Hippocampal formation (tissue), 2 donors: ENCODE measurements at places on chromosomes 1 and 21.

DNA sequence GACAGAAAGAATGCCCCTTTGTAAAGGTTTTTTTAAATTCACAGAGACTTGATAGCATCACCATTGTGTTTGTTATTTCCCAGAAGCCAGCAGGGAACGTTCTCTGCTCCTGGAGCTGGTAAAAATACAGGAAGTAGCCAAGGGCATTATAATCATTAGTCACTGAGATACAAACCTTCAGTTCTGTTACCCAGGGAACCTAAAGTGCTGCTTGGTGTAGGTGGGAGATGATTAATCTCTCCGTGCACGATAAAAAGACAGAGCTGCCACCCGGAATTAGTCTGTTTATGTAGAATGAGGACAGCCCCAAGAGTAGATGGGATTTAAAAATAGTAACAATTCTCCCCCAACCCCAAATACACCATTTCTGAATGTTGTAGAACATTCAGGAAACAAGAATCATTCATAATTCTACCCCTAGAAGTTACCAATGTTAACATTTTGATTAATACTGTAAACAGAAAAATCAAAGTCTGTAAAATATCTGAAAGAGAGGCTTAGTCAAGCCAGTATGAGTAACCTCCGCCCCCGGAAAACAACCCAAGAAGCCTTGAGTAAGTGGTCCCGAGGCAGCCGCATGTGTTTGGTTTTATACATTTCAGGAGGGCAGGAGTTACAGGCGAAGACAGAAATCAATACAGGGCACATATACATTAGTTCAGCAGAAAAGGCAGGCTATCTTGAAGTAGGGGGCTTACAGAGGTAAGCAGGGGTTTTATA, 45.3 kb upstream of the CTBS start:
- DNase-seq: peak; percentile 66

- no peak for DNase-seq
Observed at GRCh38 chr21:38921511-38922251, 116.0 kb downstream of the ETS2 start.

- no peak for DNase-seq
Observed at GRCh38 chr1:63599799-63600198, 6.6 kb downstream of the PGM1 start.

GRCh38 chr1:74629283-74629682, 44.3 kb downstream of the ERICH3 start:
- no peak for DNase-seq

DNA sequence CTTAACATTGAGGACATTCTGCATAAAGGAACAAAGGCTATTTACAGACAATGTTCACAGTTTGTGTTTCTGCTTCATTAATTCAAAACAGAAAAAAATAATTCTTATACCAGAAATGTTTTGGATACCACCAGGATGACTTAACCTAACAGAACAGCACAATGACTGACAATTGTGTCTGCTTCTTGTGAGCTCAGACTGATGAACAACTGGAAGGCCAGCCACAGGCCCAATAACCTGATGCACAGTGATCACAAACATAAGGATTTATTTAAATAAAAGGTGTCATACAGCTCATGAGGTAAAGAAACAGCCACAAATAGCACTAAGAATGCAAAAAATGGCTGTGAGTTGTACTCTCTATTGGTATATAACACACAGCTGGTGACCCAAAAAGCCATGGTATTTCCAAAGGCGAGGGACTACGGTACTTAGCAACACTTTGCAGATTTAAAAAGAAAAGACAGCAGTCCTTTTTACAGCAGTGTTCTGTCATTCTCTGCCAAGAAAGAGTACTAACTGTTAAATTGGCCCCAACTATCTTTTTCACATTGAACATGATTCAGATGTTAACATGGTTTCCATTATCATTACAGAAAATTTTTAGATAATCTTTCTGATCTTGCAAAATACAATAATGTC, 32.1 kb upstream of the DDAH1 start:
- DNase-seq: no peak

DNA sequence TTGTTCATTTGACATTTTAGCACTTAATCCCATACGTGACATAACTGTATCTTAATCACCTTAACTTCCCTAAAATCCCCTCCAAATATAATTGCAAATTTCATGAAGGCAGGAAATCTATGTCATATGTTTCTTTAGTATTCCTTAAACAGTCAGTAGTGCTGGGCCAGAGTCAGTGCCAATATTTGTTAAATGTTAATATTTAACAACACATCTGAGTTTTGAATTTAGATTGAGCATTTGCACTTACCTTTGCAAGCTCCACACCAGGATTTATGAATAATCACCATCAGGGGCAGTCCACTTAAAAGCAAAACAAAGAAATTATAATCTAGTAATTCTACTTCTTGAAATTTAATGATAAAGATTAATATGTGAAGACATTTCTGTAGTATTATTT, 5.3 kb downstream of the KTI12 start:
- no peak for DNase-seq

DNA sequence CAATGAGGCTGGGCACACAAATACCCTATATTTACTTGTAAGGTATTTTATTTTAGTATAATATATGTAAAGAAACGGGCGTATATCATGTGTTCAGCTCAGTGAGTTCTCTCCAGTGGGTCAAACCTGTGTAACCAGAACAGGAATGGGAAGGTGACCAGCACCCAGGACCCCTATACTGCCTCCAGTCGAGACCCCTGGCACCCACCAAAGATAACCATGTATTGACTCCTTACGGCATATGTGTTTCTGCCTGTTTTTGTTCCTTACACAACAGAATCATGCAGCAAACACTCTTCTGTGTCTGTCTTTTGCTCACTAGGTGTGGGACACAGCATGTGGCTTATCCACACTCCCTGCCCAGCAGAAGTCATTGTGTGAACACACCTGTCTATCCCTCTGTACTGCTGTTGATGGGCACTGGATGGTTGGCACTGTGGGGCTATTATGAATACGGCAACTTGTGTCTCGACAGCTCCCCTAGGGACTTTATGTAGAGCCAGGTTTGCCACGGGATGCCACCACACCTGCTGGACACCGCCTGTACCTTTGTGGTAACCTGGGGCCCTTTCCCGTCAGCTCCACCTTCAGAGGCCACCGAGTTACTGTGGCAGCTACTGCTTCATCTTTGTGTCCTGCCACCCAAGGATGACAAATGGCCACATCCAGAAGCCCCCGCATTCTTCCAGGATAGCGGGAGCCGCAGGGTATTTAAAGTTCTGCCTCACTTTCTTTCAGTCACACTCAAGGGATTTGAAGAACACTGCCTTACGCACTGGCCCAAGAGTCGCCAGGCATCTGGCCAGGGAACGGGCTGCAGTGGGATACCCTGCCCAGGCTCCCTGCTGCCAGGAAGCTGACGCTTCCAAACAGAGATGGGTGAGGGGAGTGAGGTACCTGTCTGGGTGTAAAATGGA, 23.5 kb upstream of the C2CD2 start:
- DNase-seq: no peak

GRCh38 chr1:182666706-182667105, 17.7 kb downstream of the RGS8 start:
- DNase-seq: no peak

DNA sequence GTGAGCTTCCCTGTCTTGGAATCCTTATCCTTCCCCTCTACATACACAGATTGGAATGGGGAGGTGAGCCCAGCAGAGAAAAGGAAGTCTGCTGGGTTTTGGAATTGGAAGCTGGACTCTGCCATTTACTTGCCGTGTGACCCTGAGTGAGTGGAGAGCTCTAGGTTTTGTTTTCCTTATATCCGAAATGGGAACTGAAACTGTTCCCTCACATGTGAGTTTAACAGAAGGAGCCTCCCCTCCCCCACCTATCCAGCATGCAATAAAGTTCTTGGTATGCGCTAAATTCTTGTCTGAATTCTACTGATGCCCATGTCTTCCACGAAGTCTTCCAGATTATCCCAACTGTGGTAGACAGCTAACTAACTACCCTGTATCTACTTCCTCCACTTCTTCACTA, 58.7 kb downstream of the NENF start:
- DNase-seq: no peak

- DNase-seq: no peak
Observed at GRCh38 chr1:207822124-207822601, 70.3 kb downstream of the CD46 start.

DNA sequence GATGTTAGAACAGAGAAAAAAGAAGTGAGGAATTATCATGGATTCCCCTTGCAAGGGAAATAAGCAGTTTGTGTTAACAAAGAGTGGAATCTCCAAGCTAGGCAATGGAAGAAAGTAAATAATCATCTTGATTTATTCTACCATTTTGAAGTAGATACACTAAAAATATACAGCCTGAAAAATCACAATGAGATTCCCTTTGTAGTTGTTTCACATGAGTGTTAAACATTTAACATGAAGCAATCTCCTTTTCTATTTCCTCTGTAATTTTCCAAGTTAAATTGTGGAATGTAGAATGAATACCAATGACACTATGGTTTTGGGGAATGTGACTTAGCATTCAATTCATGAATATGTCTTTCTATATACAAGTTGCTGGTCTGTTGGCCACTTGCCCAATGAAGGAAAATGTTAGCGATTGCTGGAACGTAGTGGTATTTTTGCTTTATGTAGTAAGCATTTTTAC, 5.7 kb downstream of the TGFB2 start:
- DNase-seq: no peak

GRCh38 chr1:84722794-84723193, 32.5 kb upstream of the SSX2IP start:
- DNase-seq: no peak

- no peak for DNase-seq
Observed at GRCh38 chr1:2384941-2385481, 6.3 kb downstream of the MORN1 start.

DNA sequence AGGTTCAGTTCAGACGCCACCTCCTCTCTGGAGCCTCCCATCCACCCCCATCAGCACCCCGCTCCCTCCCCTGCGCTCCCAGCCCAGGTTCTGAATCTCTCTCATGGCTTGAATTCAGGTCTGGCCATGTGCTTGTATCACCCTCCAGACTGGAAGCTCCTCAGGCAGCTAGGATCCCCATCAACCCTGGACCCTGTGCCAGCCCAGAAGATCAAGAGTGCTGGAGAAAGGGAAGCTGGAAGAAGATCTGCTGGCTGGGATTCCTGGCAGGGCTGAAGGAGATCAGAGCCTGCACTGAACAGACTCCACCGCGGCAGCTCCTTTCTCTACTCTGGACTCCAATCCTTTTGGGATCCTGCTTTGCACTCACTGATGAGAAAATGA, 11.7 kb upstream of the TINAGL1 start:
- DNase-seq: no peak

GRCh38 chr1:22332795-22333499, 118.7 kb upstream of the ZBTB40 start:
- no peak for DNase-seq

GRCh38 chr1:69650779-69651178, 83.1 kb downstream of the LRRC7 start:
- no peak for DNase-seq

GRCh38 chr1:150535511-150536287, 13.5 kb upstream of the ADAMTSL4 start:
- no peak for DNase-seq

- DNase-seq: no peak
Observed at GRCh38 chr1:12186679-12186985, 19.8 kb downstream of the TNFRSF1B start.

DNA sequence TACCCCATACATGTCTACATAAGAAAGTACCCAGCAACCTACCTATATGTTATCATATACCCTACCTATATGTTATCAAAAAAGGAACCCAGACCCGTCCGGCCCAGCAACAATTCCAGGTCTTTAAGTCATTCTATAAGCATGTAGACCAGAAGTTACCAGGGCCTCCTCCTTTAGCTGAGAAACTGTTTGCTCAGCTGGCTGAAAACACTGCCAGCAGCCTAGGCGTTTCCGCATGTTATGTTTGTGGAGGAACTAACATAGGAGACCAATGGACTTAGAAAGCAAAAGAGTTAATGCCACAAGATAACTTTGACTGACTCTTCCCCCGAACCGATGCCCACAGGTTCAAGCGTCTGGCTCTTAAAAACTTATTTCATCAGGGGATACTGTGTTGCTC, 7.1 kb upstream of the ZNF678 start:
- no peak for DNase-seq

DNA sequence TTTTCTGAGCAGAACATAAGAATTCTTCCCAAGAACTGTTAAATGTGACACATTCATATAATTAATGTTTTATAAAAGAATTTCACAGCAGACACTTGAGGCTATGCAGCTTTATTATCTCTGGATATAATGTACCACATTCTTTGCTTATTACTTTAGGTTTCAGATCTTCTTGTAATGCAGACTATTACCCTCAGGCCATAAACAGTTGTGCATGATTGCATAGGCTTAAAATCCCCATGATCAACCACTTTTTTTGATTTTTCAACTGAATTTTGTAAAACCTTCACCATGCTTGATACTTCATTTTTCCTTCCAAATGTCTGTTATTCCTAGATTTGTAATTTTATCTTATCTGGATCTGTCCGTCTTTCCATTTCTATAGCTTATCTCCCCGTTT, 1355.7 kb downstream of the BRINP3 start:
- no peak for DNase-seq

DNA sequence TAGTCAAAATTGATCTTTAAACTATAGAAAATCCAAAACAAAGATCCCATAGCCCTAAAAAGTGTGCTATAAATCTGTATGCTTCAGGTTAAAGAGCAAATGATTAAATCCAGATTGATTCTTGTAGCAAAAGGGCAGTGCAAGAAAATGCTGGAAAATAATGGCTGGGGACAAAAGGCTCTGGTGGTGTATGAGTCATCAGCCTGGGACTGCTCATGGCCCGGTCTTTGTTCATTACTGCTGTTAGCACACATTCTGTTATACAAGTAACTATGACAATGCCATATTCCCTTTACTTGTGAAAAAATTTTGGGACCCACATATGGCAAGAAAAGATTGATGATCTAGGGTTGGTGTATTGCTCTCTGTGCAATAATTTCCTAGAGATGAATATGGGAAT, 89.1 kb downstream of the RWDD3 start:
- DNase-seq: no peak

GRCh38 chr1:56854521-56855099, at the start of gene C8A:
Gene C8A (plus strand): TSS chr1:56854797. CDS start chr1:56854902, 105 bp downstream.
- no peak for DNase-seq

DNA sequence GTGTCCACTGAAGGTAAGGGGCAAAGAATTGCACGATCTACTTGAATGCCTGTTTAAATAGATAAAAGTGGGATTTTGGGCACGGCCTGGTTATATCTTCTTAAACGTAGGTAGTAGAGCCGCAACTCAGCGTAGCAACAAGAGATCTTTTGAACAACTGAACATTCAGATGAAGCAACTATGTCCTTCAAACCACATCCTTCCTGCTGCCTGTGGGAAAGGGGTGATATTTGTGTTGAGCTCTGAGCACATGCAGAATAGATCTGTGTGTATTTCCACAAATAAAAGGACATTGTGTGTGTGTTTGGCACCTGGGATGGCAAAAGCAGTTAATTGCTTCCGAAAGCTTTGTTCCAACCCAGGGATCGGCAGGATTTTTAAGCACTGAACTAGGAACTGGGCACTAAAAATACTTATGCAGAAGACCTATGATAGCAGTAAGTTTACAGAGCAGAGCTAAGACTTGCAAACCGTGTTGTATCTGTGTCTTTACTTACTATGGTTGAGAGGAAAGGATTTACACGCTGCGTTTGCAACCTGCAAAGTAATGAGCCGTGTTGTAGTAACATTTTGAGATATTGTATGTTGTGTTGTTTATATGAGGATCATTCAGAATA, 333.4 kb downstream of the CHRM3 start:
- DNase-seq: no peak

GRCh38 chr1:209064850-209065706, 518.4 kb upstream of the CAMK1G start:
- DNase-seq: no peak

GRCh38 chr1:29408831-29409605, 172.7 kb downstream of the PTPRU start:
- DNase-seq: no peak

GRCh38 chr1:53256511-53257453, 18.5 kb upstream of the MAGOH start:
- no peak for DNase-seq
